Kidney capillary endothelial cell (primary cell): ENCODE measurements at places on chromosomes 16 and 17.

DNA sequence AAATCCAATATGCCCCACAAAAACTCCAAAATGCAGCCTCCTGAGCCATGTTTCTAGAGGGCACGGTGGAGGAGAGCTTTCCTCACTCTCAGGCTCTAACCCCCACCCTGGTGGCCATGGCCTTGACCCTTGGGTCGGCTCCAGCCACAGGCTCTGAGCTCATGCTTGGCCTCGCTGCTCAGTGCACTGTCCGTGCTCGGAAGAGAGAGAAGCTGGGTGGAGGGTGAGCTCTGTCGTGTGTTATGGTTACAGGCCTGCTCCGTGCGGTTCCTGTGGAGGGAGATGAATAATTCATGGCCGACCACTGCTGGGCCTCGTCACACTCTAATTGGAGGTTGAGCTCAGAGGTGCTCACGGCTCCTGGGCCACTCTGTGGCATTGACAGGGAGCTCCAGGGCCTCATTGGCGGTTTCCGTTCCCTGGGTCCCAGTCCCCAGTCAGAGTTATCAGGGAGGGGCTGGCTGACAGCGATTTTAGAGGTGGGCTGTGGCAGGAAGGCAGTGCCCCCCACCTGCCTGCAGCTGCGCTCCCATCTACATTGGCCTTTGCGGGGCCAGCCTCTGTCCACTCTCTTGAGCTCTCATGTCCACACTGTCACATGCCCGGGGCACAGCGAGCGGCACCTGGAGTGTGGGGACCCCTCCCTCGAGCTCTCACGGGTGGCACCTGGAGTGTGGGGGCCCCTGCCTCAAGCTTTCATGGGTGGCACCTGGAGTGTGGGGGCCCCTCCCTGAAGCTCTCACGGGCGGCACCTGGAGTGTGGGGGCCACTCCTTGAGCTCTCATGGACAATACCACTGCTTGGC lies 24.9 kb downstream of the ACSF3 start:
- DNase-seq: no peak

DNA sequence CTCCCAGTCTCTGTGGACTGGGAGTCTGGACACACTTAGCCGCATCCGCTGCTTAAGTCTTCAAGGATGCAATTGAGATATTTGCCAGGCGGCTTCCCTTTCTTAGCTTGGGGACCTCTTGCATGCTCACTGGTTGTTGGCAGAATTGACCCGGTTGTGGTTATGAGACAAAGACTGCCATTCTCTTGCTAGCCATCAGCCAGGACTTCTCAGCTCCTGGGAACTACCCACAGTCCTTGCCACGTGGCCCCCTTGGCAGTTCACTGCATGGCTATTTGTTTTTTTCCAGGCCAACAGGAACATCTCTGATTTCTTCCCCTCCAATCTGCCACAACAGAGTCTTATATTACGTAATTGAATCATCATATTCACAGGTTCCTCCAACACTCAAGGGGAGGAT lies 25.5 kb downstream of the CACNG4 start:
- DNase-seq: no peak

- DNase-seq: no peak
These were observed 79.9 kb downstream of the NCOR1 start for GRCh38 chr17:16135461-16135860.

DNA sequence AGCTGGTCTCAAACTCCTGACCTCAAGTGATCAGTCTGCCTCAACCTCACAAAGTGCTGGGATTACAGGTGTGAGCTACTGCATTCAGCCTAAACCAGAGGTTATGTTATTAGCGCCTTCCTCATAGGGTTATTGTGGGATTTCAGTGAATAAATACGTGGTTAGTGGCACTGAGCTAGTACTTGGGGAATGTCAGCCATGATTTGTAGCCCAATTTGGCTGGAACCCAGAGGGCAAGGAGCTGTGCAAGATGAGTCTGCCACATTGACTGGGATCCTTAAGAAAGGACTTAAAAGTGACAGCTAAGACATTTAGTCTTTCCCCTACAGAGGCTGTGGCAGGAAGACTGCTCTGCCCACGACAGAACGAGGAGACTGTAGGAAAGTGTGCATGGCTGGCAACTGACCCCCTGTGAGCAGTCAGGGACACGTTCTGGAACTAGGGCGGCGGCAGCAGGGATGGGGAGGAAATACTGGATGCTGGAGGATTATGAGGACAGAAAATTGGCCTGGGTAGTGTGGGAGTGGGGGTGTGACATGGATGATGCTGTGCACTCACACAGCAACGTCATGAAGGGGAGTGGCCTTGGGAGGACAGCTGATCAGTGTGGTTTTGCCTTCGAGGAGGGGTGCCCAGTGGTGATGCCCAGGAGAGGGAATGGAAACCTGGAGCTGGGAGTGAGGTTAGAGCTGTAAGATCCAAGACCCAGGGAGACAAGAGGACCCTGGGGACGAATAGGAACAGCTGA lies 14.6 kb downstream of the ATP5PD start:
- DNase-seq: peak; percentile 48

GRCh38 chr17:40541873-40542557 lies 23.3 kb downstream of the CCR7 start:
- no peak for DNase-seq

DNA sequence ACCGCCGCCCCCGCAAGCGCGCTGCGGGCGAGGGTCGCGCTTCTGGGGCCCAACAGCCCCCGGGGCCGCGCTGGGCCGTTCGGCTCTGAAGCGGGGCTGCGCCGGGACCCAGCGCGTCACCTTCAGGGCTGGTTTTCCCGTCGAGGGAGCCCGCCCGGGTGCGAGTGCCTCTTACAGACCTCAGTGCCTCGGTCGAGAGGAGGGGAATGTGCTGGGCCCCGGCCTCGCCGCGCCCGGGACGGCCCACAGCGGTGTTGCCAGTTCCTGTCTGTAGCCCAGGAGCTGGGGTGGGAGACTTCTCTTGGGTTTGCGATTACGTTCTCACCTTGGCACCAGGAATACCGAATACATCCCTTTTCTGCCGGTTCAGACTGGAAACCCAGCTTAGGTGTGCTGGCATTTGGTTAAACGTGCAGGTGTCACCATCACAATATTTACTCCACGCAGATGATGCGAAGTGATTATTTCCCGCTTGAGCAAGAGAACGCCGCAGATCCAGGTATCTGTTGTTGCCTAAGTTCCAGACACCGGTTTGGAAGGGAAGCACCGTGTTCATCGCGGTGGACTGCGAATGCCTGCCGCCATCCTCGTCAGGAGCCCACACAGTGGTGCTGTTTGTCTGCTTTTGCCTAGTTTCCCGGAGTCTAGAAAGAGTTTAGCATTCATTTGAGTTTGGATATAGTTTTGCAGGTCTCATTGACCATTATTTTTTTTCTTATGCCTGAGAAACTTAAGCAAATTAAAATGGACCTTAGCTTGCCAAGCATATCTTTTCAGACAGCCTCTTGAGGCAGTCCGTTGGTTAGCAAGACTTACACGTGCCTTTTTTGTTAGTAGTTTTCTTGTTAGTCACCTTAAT lies 914 bp downstream of the MAP1LC3B start:
- no peak for DNase-seq

GRCh38 chr16:21167360-21167759 lies 8.9 kb downstream of the LDAF1 start:
- no peak for DNase-seq

GRCh38 chr17:48442819-48443218 lies 12.8 kb upstream of the SKAP1 start:
- no peak for DNase-seq

DNA sequence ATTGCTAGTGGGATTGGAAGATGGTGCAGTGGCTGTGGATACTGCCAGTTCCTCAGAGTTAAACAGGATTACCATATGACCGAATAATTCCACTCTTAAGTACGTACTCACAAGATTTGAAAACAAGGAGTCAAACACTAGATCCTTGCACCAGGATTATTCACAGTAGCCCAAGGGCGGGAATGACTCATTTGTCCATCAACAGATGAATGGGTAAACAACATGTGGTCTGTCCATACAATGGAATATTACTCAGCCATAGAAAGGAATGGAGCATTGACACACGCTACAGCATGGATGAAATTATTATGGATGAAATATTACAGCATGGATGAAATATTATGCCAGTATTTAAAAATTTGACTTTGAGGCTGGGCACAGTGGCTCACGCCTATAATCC lies 9.1 kb upstream of the MAPK8IP3 start:
- no peak for DNase-seq

GRCh38 chr17:56480501-56480900 lies 113.0 kb upstream of the NOG start:
- no peak for DNase-seq

- no peak for DNase-seq
These were observed 996 bp downstream of the SUMO2 start for GRCh38 chr17:75181608-75182318.

DNA sequence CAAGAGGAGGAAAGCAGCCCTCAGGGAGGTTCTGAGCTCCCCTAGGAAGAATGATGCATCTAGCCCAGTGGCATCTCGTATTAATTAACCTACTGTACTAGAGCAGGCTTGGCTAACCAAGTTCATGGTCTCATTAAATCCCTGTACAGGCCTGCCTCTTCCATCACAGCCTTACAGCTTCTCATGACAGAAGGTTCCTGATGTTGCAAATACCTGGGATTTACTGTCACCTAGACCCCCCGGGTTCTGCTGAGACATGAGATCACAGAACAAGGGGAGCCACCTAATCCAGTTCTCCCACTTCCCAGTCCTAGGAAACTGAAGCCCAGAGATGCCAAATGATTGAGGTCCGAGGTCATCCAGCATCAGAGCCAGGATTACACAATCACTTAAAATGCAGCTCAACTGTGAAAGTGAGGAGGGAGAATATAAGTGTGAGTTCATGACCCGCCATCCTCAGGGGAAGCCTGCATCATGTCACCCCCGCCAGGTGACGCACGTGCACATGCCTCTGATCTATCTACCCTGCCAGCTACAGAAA lies 23.9 kb downstream of the ACLY start:
- no peak for DNase-seq

- no peak for DNase-seq
These were observed 68.0 kb downstream of the AATF start for GRCh38 chr17:37016780-37017179.

GRCh38 chr16:63361032-63361624 lies 1324.9 kb upstream of the CDH8 start:
- peak; percentile 49 for DNase-seq

DNA sequence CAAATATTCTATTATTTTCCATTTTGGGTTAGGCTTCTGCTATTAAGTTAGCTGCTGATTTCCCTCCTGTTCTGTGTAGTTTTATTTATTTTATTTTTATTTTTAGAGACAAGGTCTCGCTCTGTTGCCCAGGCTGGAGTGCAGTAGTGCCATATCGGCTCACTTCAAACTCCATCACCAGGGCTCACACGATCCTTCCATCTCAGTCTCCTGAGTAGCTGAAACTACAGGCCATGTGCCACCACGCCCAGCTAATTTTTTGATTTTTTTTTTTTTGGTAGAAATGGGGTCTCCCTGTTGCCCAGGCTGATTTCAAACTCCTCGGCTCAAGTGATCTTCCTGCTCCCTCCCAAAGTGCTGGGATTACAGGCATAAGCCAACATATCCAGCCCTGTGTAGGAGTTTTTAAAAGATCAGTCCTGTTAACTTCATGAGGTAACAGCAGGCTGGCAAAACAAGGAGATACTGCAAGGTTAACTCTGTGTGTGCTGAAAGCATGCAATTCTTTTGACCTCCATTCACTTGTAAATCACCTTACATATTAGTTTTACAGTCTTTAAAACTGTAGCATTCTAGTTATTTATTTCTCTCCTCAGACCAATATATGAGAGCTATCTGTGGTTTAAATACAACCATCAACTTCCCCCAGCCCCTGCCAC lies 63.2 kb downstream of the SSH2 start:
- DNase-seq: no peak

- no peak for DNase-seq
These were observed 195.9 kb upstream of the CHMP6 start for GRCh38 chr17:80795754-80796153.

GRCh38 chr16:81137754-81138153 lies 41.6 kb upstream of the GCSH start:
- DNase-seq: no peak

- DNase-seq: no peak
These were observed 20.9 kb downstream of the NLRP1 start for GRCh38 chr17:5563456-5563855.

- no peak for DNase-seq
These were observed 3.0 kb downstream of the THOC6 start for GRCh38 chr16:3026609-3027488.

DNA sequence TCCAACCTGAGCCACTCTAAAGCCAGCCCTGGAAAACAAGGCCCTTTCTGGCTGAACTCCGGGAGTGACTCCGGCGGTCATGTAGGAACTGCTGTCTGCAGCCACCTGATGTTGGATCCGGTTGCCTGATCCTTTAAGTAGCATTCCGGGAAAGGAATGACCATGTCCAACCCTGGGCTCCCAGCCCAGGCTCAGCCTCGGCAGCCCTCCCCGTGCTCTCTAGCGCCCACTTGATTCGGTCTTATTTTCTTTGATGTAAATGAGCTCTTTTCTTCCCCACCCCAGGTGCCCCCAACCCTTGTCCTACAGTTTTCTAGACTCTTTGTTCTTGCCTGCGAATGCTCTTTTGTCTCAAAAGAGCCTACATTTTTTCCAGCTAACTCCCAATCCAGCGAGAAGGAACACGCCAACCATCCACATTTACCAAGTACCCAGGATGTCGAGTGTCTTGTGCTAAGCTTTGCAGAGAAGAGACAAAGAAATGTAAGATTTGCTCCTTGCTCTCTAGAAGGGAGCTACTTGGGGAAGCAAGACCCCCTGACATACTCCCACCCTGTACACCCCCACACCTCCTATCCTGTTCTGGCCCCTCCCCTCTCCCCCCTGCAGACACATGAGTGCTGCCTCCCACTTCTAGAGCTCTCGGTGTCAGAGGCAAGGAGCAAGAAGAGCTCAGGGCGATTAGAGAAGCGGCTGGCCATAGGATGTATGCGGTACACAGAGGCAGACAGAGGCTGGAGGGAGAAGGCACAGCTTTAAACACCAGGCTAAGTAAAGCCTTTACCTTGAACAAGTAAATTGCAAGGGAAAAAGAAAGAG lies 53.8 kb downstream of the COG7 start:
- no peak for DNase-seq

- no peak for DNase-seq
These were observed 170.0 kb upstream of the ZNF267 start for GRCh38 chr16:31703526-31704128.

DNA sequence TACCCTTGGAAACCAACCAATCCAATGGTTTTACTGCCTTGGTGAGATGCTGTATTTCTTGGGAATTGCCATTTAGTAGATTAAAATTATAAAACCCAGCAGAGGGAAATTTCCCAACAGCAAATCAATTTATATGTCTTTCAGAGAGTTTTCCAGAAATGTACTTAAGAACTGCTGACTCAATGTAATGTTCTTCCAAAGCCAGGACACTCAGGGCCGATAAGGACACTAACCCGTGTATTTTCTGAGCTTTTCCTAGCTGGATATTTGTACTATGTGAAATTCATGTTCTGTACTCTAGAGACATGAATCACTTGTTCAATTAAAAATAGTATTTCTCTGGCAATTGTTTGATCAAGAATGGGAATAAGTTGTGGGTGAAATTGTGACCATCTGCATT lies 121.4 kb downstream of the KCNJ2 start:
- DNase-seq: no peak
